SHP77 treated with DMSO at 0.1 percent for 48 hours (cell line): ENCODE measurements at places on chromosomes 1 and 21.

- DNase-seq, result no peak
These were observed 41.3 kb upstream of the BMP8B start for GRCh38 chr1:39829791-39830533.

DNA sequence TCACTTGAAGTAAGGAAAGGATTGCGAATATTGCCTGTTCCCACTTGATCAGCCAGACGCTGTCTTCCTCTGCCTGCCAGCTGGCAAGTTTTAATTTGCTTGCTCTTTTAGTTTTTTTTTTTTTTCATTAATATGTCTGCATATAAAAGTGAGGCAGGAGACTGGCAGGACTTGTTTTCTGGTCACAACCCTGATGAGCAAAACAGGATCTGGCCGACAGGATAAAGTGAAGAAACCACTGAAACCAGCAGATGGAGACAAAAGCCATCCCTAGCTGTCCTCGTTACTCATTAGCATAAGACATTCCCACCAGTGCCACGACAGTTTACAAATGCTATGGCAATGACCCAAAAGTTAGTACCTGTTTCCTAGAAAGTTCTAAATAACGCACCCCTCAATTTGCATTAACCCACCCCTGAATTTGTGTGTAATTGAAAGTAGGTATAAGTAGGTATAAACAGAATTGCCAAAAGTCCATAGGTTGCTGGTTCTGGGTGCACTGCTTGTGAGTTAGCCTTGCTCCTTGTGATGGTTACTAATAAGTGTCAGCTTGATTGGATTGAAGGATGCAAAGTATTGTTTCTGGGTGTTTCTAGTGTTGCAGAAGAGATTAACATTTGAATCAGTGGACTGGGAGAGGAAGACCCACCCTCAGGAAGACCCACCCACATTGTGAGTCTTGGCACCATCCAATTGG, 60.8 kb downstream of the ZNF684 start:
- no peak for DNase-seq

GRCh38 chr1:14599183-14599791, 802 bp downstream of the KAZN start:
- no peak for DNase-seq

- DNase-seq, result no peak
These were observed 74.4 kb downstream of the HMCN1 start for GRCh38 chr1:185808631-185809030.

DNA sequence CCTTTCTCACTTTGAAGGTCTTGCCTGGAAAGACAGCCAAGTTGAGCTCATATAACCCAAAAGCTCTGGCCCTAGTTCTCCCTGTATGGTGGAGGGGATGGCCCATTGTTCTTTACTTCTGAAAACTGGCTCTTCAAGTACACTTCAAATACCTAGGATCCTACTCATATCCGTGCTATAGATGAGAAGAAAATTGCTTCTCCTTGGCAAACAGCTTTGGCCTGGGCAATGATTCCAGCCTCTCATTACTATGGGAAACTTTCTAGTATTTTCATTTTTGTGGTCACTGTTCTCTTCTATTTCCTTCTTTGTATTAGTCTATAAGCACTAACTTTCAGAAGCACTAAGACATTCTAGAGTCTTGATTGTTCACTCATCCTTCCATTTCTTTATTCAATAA, 53.7 kb downstream of the ZNF697 start:
- DNase-seq, result no peak

DNA sequence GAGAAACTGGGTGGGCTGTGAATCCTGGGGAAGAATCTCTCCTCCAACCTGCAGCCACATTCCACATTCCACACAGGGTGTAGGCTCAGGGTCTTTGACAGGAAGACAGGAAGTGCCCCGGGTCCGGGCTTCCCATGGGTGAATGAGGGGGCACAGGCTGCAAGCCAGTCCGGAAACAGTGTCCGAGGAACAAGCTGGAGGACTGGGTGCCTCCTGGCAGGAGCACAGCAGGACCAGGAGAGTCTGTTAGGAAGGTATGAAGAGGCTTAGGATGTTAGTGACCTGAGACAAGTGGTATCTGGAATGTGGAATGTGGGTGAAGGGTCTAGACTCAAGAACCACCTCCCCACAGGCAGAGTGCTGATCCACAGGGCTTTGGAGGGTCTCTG, 121.0 kb upstream of the CD34 start:
- DNase-seq, result no peak

DNA sequence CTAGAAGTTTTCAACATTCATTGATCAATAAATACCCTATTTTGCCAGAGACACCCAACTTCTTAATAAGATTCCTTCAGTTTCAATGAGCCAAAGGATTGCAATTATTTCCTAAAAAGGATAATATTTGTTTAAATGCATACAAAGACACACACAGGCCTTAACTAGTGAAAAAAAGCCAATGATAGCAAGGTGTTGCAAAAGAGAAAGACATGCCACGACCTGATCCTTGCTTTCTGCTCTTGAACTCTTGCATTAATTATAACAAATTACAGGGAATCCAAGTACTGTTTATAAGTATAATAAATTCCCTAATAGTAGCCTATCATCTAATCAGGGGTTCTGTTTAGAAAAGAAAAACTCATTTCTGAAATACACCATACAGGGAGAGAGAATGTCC, 131.1 kb downstream of the PTPN14 start:
- DNase-seq, result no peak

GRCh38 chr1:197774466-197775281, 606 bp downstream of the DENND1B start:
- no peak for DNase-seq

GRCh38 chr1:7810395-7810794, 26.3 kb downstream of the PER3 start:
- peak; percentile 8 for DNase-seq

DNA sequence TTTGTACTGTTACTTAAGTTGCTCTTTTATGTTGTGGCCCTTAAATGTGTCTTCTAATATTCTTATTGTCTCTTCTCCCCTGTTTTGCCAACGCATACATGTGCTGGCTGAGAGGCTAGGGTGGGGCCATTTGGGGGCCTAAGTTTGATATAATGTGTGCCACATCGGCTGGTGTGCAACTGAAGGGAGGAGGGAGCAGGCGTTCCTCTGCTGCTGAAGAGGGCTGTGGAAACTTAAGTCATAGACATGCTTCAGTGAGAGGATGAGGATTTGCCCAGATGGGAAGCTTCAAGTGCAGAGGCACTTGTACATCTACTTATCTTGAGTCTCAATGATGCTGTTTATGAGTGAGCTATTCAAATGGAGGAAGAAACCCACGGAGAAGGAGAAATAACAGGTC, 630.6 kb downstream of the LMO4 start:
- no peak for DNase-seq

GRCh38 chr1:182248721-182249120, 142.9 kb downstream of the GLUL start:
- DNase-seq, result no peak
